M059J (cell line): ENCODE measurements at places on chromosomes 6 and 20. TPM values are rescaled to one million over a fixed set of nuclear protein-coding genes. Genes with fewer than 3 reads are reported as not detected.
A peak's percentile ranks its signal among the peaks of the same experiment; 100 is the strongest.

DNA sequence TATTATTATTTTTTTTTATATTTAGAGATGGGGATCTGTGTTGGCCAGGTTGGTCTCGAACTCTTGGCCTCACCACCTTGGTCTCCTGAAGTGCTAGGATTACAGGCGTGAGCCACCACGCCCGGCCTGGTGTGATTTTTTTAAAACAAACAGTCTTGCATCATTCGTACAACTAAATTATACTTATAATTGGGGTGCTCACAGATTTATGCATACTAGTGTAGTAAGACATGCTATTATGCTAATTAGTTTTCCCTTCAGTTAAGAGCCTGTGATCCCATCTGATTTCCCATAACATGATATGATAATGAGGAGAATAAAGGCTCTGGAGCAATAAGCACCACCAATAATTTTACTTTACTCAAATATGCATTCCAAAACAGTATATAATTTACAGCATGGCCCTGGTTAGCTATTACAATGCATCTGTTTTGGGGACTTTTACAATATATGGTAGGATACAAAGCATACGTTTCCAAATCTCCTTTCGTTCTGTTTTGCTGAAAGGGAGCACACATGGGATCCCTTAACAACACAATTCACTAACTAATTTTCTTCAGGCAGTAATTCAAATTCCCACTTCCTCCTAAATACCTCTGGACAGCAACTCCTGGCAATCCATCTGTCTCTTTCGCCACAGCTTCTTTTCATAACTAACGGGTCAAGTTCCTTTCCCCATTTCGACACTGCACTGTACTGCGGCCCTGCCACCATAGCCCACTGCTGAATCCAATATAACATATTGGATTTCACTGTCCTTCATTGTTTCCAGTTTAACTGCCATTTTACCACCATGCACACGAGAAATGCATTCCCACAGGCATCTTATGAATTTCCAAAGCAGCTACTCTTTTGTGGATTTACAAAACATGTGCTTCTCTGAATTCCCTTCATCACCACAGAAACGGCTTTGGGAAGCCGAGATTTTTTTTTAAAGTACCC is 1.7 kb downstream of the NUDT3 start:
- DNase-seq = peak; percentile 70

DNA sequence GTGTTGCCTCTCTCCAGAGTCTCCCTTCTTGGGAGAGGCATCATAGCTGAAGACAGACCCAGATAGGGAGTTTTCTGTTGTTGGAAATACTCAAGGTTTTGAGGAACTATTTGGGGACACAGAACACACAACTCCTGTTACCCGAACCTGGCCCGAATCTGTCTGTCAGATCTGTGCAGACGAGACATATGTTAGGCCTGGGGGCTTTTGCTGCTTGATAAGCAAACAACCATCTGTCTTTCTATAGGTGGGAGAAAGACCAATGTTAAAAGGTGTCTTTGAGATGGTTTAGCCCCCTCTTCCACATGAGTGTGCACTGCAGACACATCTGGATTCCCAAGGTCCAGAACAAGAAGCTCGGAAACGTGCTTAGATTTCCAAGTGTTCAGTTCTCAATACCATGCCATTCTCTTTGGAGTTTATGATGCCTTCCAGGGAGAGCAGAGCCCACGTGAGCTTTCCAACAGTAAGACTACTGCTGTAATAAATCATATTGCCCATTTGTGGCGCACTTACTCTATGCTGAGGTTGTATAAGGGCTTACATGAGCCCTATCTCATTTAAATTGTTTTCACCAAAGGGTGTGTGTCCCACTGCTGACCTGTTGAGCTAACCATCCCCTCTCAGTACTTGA is 3.8 kb upstream of the STX16 start:
- no peak for DNase-seq

- DNase-seq = peak; percentile 43
These were observed 39.7 kb upstream of the PTCHD4 start for GRCh38 chr6:48150701-48151100.

DNA sequence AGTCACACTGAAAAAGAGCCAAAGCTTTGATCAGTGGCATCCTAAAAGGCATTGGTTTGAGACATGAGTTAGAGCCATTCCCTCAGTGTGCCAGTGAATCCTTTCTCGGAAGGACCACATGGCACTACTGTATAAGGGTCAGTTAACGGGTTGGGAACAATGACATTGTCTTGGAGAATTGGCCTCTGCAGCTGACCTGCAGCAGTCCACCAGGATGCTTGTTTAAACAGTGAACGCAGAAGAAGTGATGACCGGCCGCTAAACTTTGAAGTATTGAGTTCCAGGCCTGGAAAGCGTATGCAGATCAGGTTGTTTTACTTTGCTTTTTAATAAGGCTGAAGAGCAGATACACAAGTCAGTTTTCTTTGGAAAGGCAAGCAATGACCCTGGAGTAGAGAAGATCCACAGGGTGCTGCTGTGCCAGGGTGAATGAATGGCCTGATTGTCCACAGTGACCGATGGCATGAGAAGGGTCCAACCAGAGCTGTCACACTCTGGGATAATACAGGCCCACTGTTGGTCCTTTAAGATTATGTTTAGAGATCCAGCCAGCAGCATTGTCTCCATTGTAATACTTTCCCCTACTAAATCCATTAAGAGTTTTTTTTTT is 57.8 kb downstream of the GMPR start:
- DNase-seq = no peak

Gene XKR7
- 0.05 TPM in 1 of 2 replicates, not detected in the other for total RNA-seq

Gene HCRTR2
- total RNA-seq = 0.15 TPM in 1 of 2 replicates, not detected in the other

Gene CD24
- 284 and 285 TPM in 2 replicates for total RNA-seq

Gene OR2H1
- total RNA-seq = not detected in 2 replicates

Gene TP53TG5
- not detected in 2 replicates for total RNA-seq
